Vagina (tissue), 2 donors: ENCODE measurements at places on chromosomes 1 and 21. TPM values are rescaled to one million over a fixed set of nuclear protein-coding genes. Genes with fewer than 3 reads are reported as not detected.

- DNase-seq = no peak
Observed at GRCh38 chr1:174519844-174520243, 72.1 kb downstream of the GPR52 start.

- DNase-seq = no peak
Observed at GRCh38 chr1:2412773-2413494, 570 bp upstream of the PEX10 start.

GRCh38 chr1:192108161-192108560, 50.1 kb upstream of the RGS18 start:
- no peak for DNase-seq

DNA sequence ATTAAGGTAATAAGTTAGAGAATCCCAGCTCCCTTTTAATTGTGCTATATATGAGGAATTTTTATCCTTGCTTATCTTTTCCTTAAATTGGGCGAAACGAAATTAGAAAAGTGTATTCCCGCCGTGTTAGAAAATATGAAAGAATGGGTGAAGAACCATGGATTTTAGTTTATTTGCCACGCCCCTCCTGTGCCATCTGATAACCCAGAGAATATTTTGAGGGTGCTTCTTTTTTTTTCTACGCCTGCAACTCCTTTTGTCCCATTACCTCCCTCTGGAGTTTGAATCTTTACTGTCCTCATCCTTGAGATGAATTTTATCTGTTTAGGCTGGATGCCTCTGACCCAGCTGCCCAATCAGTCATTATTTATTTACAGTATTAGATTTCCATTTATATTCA, 1.6 kb downstream of the TLCD4 start:
- DNase-seq = no peak

The WNT3A gene
- not detected for total RNA-seq

The GGPS1 gene
- 13.0 TPM for total RNA-seq
